NCI-H1092 (cell line): ENCODE measurements at places on chromosomes 4 and X.
A peak's percentile ranks its signal among the peaks of the same experiment; 100 is the strongest.

GRCh38 chrX:136130931-136131833 lies 16.2 kb upstream of the FHL1 start:
- no peak for DNase-seq

- DNase-seq, result no peak
Measured at GRCh38 chr4:181331214-181331613, 912.0 kb upstream of the TENM3 start.

DNA sequence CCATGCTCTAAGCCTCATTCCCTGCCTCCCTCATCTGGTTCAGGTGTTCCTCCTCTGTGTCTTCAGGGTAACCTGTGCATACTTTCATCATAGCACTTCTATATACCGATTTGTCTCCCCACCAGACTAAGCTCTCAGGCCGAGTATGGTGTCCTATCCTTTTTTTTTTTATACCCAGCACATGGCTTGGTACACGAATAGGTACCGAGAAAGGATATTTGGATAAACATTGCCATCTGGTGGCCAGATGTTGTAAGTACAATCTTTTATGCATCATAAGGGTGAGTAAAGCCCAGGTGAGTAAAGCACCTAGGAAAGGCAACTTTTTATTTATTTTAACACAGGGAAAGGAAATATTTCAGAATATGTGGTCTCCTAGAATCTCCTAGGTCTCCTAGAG lies 68.4 kb downstream of the MID2 start:
- DNase-seq, result peak; percentile 57

DNA sequence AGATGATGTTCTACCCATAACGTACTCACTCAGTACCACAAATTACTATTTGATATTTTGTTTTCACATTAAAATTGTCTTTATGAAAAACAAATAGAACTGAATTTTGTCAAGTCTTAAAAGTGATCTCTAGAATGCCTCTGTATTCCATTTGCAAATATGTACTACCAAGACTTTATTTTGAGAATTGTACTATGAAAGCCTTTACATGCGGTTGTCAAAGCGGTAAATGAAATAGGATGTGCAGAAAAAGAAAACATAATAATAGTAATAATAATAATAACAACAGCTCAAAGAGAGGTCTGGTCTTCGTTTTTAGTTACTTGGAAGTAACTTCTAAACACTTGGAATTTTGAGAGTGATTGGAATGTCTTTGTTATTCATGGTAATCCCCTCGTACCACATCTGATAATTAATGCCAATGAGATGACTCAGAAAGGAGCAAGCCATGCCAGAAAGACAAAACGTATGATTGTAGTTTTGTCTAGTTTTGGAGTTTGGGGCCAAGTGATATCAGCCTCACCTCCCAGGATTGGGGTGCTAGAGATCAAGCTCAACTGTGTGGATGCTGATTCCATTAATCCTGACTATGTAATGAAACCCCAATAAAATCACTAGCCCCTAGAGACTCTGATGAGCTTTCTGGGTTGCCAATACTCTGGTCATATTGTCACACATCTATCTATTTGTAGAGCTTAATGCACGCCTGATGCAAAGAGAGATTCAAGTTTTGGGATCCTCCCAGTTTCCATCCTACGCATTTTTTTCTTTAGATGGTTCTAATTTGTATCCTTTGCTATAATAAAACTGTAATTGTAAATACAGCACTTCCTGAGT lies 20.2 kb upstream of the CTSO start:
- no peak for DNase-seq

- no peak for DNase-seq
Measured at GRCh38 chrX:56766554-56767347, 37.7 kb downstream of the NBDY start.

DNA sequence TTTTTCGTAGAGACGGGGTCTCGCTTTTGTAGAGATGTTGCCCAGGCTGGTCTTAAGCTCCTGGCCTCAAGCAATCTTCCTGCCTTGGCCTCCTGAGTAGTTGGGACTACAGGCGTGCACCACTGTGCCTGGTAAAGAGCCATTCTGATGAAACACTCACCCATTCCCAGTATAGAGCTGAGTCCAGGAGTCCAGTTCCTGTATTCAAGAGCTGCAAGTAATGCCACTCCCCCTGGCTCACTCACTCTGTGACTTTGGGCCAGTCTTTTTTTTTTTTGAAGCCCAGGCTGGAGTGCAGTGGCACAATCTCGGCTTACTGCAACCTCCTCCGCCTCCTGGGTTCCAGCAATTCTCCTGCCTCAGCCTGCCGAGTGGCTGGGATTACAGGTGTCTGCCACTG lies 3.5 kb downstream of the CCDC22 start:
- no peak for DNase-seq

DNA sequence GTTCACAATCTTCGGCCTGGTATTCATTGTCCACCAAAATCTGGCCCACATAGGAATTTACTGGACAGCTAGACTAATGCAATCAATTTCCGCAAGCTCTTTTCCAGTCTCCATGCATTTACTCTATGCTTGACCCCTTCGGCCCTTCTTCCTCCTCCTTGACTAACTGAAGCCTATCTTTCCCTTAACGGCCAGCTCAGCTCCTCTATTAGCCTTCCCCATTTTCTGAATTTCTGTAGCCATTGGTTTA lies 1.2 kb upstream of the PHKA2 start:
- DNase-seq, result no peak

DNA sequence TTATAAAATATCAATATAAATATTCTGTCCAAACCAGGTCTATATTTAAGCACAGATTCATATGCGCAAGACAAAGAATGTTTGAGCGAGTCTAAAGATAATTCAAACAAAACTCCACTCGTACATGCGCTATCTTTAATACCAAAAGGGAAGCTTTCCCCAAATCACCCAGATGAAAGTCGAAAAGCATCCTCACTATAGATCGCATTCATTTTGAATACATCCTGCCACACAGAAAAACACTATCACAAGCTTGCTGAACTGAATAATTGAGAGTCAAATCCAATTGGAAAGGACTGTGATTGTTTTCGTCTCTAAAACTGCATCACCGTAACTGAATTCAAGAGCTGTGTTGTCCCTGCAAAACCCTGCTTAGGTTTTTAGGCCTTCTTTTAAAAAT lies 685 bp downstream of the TASL start:
- DNase-seq, result no peak

DNA sequence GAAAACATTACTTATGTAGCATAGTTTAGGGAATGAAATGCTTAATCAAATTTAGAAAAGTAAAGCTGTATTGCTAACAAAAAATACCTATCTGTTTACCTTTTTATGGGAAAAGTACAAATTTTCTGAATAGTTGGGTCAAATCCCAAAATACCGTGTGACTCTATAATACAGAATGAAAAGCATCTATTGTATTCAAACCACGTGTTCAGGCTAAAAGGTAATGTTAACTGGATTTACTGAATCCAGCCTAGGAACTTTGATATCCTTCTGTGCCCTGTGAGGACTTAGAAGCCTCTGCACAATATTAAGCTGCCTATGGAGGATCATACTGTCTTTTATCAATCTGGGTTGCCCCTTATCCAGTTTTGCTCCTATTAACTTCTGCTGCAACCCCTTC lies 36.3 kb upstream of the AGA start:
- no peak for DNase-seq

GRCh38 chr4:4386296-4386735 lies 586 bp upstream of the NSG1 start:
- DNase-seq, result peak; percentile 65

DNA sequence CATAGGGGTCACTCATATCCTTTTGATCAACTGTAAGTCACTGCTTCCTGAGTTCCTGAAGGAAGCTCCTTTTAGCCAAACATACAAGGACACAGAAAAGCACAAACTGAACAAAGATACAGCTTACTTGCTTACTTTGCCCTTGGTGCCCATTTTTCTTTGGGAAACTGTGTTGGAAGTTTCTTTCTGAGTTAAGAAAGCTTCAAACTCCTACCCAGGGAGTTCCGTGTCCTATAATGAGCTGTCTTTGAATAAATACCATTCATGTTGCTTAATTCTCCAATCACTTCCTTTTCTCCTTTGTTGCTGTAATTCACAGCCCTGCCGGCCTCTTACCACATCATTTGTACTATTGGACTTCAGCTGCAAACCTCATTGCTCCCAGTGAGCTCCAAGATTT lies at the start of gene ADH4:
Gene ADH4, minus strand, starts transcription at position 228 of the 400 bp plus-strand sequence. Its CDS starts 75 bp downstream, at position 153.
- no peak for DNase-seq

GRCh38 chrX:11533199-11533651 lies 132.5 kb downstream of the ARHGAP6 start:
- DNase-seq, result peak; percentile 82

DNA sequence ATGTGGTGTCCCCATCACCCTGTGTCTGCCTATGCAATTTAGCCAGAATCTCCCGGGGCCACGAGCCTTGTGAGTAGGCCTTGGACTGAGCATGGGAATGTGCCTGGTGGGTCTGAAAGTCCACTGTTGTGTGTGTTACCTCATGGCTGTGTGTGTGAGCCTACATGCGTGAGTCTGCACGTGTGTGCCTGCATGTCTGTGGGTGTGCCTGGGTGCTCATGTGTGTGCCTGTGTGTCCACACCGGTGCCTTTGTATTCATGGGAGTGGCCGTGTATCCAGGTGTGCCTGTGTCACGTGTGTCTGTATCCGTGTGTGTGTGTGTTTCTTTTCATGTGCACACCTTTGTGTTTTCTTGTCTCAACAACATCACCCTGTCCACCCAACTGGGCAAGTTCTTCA lies 14.2 kb downstream of the ATP5ME start:
- DNase-seq, result no peak

DNA sequence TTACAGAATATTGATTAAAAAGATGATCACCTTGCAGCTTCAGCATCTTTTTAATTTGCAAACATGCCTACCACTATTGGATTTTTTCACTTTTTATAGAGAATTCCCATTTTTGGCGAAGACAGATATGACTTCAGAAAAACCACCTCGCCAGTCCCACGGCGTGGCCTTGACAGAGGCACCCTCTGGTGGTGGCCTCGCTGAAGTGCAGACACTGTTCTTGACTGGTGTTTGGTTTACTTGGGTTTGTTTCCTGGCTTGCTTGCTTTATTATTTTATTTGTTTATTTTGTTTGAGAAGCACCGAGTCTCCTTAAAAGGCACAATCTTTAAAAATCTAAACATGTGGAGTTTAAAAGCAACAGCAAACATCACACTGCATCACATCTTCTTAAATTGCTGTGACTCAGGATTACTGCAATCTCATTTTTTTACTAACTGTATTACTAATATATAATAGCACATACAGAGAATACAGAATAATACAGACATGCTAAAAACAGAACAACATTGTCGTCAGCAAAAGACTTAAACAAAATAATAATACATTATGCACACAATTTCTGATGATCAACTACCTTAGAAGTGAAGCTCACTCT lies 13.1 kb upstream of the AMTN start:
- DNase-seq, result peak; percentile 8
